ENCODE measurements at places on chromosomes 11 and 22.

- no peak for DNase-seq
Measured at GRCh38 chr11:12723421-12724300, 49.4 kb downstream of the TEAD1 start.

DNA sequence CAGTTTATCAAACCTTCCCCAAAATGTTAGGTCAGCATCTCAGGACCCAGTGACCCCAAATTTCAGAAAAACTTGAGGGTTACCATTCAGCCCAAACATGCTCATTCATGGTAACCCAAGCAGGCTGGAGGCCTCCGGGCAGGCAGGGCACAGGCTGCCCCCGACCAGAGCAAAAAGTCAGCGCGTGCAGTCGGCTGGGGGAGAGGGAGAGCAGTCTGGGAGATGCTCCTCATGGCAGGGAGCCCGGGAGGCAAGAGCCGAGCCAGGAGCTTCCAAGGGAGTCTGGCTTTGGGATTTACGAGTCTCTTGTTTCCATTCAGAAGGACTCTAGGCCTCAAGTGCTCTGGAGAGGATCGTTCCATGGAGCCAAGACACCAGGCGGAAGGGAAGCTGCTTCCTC lies 45.7 kb downstream of the RPUSD4 start:
- DNase-seq = no peak

- no peak for DNase-seq
Measured at GRCh38 chr11:111793863-111794262, 27.7 kb upstream of the PPP2R1B start.

- DNase-seq = no peak
Measured at GRCh38 chr11:67195971-67196456, 70.3 kb upstream of the GRK2 start.

DNA sequence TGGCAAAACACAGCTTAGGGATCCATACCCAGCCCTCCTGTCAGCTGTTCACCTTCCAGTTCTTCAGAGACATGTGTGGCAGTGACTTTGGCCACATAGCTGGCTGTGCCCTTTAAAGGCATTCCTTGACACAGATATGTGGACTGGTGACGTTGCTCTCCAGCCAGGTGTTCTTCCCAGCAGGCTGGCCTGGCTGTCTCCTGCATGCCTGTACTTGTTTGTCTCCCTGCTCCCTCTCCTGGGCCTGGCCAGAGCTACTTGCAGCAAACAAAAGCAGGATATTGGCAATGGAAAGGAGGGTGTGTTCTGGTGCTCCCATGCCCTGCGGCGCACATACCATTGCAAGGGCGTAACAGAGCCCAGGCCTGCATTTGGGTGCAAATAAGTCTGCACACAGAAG lies 38.3 kb downstream of the PIK3IP1 start:
- DNase-seq = no peak

DNA sequence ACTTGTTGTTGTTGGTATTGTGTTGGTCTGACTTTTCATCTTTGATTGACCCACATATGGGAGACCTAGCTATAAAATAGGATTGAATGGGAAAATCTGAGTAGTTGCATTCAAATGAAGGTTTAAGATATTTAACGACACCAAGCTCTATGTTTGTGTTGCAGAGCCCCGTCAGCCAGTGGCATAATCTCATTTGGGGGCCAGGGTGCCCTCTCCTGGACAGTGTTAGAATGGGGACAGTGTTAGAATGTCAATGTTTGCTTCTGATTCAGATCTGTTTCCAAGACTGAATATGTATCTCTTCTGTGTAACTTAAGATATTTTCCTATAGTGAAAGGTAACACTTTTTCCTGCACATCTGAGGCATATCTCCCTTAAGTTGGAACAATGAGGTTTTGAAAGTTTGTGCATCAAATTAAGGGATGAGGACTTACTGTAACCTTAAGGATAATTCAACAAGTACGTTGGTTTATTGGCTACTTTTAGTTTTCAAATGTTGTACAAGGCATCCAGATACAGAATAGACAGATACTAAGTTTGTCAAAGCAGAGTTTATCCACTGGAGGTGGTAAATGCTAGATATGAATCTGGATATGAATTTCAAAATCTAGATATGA lies 5.3 kb upstream of the OR52M1 start:
- no peak for DNase-seq

GRCh38 chr11:5684036-5684645 lies 733 bp downstream of the TRIM5 start:
- no peak for DNase-seq

- DNase-seq = no peak
Measured at GRCh38 chr11:83725269-83725560, 439.0 kb upstream of the CCDC90B start.

DNA sequence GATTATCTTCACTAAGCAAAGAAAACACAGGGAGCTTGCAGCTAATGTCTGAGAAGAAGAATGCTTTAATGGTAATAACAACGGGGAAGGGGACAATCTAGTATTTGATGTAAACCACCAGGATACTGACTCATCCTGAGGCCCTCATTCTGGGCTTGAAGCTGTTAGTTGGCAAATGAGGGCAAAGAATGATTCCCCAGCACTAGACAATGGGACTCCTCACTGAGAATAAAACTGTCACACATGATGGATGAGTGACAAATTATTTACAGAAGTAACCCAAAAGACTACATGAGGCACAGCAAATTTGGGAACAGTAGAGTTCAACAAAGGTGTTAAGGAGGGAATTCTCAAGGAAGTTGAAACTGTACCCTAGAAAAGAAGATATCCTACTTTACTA lies 76.3 kb downstream of the FAM168A start:
- peak; percentile 33 for DNase-seq

GRCh38 chr11:26575946-26576345 lies 3.9 kb upstream of the MUC15 start:
- no peak for DNase-seq

DNA sequence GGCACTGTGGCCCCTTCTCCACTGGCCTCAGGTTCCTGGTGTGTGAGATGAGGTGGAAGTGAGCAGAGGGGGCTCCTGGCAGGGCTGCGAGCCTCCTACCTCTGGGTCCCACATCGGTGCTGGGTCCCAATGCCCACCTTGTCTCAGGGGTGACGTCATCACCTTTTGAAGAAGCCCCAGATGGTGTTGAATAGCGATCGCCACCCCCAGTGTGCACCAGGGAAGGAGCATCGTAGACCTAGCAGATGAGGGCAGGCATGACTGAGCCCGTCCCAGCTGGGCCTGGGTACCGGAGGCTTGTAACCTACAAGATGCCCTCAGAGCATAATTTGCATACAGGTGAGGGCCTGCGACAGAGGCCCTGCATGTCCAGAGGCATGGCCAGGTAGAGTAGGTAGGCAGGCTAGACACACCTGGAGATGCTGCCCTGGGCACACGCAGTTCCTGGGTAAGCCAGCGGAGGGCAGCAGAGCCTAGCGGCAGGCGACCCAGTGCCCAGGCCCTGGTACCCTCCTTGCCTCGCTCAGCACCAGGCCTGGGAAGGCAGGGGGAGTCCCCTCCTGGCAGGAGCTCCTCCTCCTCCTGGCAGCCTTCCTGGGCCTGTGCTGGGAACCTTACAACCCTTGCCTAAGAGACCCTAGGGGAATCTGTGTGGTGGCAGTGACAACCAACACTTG lies 52.5 kb downstream of the TPCN2 start:
- DNase-seq = peak; percentile 38

GRCh38 chr22:22877523-22878210 lies 9.9 kb upstream of the IGLL5 start:
- peak; percentile 39 for DNase-seq

DNA sequence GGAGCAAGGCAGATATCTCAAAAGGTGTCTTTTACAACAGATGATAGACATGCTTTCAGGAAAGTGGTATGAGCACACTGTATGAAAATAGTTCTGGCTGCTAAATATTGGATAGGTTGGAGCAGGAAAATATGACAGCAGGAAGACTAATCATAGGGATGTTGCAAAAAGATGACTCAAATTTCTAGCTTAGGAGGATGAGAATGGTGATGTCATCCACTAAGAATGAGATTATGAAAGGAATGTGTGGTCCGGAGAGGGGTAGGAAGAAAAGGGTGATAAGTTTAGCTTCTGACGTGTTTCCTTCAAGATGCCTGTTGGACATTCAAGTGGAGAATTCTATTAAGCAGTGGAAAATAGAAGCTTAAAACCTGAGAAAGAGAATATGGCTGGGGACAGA lies 46.4 kb downstream of the RCN1 start:
- no peak for DNase-seq

GRCh38 chr11:71194710-71195109 lies 57.7 kb downstream of the SHANK2 start:
- DNase-seq = no peak

DNA sequence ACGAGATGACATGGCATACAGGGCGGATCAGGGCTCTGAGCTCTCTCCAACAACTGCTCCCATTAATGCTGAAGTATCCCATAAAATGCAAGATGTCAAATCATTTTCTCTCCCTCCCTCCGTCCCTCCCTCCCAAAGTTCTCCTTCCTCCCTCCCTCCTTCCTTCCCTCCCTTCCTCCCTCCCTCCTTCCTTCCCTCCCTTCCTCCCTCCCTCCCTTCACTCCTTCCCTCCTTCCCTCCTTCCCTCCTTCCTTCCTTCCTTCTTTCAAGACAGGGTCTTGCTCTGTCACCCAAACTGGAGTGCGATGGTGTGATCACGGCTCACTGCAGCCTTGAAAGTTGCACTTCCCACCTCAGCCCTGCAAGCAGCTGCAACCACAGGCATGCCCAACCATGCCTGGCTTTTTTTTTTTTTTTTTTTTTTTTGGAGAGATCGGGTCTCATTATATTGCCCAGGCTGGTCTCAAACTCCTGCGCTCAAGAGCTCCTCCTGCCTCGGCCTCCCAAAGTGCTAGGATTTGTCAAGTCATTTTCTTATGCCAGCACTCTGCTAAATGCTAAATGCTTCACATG lies 38.2 kb downstream of the TXN2 start:
- DNase-seq = no peak

GRCh38 chr11:69333149-69333710 lies 39.3 kb downstream of the MYEOV start:
- no peak for DNase-seq

GRCh38 chr11:84165139-84165538 lies 879.0 kb upstream of the CCDC90B start:
- no peak for DNase-seq

DNA sequence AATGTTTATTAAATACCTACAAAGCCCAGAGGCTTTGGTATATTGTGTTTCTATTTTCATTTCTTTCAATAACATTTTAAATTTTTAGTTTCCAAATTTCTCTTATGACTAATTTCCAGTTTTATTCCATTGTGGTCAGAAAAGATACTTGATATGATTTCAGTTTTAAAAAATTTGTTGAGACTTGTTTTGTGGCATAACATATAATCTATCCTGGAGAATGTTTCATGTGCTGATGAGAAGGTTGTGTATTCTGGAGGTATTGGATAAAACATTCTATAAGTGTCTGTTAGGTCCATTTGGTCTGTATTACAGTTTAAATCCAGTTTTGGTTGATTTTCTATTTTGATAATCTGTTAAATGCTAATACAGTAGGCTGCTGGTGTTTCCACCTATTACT lies 9.8 kb upstream of the RAG1 start:
- no peak for DNase-seq

DNA sequence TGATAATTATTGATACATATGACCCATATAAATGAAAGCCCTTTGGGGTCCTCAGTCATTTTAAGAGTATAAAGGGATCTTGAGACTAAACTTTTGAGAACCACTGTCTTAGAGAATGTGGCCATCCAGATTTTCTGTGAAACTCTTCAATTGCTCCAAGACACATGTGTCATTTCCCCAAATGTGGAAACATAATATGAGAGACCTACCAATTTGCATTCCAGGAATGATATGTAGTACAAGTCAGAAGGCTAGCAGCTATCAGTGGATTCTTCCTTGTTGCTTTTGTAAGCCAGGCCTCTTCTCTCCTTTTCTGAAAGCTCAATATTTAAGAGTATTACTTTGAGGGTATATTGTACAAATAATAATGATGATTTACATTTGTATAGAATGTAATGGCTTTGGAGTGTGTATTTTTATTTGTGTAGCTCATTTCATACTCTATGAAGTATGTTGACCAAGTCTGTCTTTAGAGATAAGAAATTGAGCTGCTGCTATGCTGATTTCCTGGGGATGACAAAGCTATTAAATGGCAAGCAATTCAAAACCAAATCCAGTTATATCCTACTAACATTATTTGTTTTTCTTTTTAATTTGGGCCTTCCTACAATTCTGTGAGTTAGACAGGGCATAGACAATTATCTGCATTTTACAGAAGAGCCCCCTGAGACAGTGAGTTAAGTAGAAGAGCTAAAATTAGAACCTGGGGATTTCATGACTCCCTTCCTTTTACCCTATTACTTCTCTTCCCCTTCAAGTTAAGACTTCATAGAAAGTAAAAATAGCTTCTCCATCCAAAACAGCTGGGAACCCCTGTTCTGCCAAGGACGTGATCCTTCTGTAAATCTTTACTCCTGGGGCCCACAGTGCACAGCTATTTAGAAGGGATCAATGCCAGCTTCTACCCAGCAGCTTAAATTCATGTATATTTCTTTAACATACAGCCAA lies 131.9 kb downstream of the WNT11 start:
- DNase-seq = no peak

DNA sequence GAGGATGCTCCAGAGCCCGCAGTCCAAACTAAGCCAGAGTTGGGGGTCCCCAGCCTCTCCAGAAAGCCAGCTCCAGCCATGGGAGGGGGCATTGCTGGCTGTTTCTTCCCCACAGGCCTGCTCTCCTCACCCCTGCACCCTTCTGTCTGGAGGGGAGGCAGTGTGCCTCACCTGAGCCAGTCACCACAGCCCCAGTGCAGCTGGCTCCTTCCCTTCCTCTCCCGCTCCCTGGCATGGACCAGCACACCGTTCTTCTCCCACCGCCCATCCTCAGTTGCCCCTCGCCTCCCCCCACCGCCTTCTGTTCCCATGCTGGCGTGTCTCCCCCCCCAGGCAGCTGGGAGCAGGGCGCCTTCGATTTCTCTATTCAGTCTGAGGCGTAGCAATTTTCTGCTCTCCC lies 110.5 kb upstream of the THY1 start:
- no peak for DNase-seq

DNA sequence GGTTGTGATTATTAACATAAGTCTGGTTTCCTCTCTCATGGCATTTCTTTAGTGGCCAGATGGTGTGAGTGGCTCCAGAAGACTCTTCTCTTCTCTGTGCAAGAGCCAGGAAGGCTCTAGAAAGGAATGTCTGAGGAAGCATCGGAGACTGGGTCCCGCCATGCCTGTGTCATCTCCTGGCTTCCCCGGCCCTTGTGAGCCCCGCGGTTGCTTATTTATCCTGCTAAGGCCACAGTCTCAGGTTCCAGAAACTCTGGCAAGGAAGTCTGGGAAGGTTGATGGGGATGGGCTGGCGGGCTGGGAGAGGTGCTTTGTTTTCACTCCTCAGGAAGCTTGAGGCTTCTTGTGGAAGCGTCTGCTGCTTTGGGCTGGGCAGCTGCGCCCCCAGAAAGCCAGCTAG lies 18.9 kb downstream of the BCR start:
- DNase-seq = no peak

- DNase-seq = no peak
Measured at GRCh38 chr22:49670456-49671330, 157.0 kb downstream of the BRD1 start.

DNA sequence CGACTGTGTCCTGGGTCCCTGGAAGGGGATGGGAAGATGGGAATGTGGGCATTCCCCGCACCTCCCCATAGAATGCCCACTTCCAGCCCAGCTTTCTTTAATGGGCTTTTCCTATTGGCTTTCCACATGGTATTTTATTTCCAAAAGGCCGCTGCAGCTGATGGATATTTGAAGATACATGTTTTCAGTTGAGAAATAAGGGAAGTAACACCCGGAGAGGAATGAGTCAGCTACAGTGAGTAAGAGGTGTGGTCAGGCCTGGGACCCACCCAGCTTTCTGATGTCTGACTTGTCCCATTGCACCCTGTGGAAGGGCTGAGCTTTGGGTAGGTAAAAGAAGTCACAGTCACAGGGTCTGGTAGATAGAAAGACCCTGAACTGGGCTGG lies 476.9 kb downstream of the MIAT start:
- DNase-seq = no peak

- DNase-seq = no peak
Measured at GRCh38 chr11:39011797-39012196, 2413.8 kb upstream of the RAG2 start.

Measured in COR-L47 (cell line).